ENCODE measurements at places on chromosomes 4 and X.

- DNase-seq: no peak
These were observed 776.8 kb downstream of the CCSER1 start for GRCh38 chr4:90904021-90904420.

GRCh38 chrX:95332530-95332929, 1352.1 kb upstream of the DIAPH2 start:
- DNase-seq: no peak

GRCh38 chr4:100106982-100107381, 83.3 kb downstream of the DDIT4L start:
- no peak for DNase-seq

DNA sequence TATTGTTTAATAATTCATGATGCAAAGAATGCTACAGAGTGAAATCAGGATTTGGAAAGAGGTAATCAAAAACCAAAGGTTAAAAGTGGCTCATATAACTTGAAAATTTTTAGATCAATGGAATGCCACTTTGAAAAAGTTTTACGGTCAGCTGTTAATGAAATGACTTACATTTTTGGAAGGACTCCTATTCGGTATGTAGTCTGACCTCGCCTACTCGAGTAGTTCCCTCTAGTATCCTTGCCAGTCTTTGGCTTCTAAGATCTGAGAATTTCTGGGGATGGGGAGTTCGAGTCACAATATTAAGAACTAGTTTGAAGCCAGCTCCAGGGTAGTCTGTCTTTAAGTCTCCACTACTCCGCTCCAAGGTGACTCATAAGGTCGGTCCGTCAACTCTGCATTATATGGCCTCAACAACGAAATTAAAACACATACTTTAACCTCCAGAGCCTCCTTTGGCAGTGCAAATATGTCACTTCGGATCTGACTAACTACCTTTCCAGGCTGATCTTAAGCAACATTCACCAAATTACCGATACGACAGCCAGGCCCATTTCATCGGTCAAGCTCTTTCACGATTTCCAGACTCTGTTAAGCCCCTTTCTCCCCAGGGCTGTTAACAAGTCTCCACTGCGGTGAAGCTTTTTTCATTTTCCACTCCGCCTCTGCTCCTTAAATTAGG, 733 bp upstream of the NAA15 start:
- no peak for DNase-seq

DNA sequence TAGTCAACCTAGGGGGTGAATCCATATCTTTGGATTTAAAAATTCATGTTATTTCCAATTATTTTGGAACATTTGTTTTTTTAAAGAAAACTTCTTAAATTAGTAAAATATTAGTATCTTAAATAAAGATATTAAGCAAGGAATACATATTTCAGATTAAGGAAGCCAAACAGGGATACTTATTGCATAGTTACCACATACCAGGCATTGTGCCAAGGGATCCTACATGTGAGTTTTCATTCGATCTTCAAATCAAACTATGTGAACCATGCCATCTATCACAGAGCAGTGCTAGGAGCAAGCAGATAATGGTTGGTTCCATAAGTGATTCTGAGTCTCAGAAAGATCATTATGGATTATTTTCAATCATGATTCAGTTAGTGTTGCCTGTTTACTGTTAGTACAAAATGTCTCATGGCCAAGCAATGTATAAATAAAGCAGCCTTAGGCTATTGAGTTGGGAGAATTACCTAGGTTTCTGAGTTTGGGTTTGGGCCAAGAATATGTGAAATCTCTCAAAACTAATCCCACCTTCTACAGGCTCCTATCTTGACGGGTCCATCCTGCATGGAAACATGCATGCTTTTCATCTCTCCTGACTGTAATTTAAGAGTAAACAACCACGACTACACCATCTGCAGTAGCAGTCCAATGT, 176.7 kb downstream of the NPFFR2 start:
- DNase-seq: no peak

GRCh38 chr4:137754652-137755471, 222.6 kb upstream of the PCDH18 start:
- DNase-seq: no peak

- no peak for DNase-seq
These were observed 63.3 kb downstream of the USP9X start for GRCh38 chrX:41148553-41148952.

- DNase-seq: no peak
These were observed 91.1 kb downstream of the NFKB1 start for GRCh38 chr4:102592256-102592655.

DNA sequence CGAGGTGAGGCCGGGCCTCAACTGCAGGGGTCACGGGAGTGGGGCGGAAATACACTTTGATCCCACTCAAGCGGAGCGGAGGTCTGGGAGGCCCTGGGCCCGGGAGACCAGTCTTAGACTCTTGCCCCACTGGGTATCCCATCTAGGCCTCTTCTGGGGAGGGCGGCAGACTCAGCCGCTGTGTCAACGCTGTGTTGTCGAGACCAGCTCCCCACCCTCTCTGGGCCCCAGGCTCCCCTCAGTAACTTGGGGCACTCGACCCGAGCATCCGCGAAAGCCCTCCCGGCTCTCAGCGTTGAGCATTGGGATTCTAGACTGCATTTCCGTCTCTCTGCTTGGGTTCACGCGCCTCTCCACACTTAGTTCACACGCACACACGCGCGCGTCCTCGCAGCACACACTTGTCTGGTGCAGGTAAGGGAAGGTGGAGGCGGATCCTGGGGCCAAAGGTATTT, 1.7 kb downstream of the NKX3-2 start:
- DNase-seq: no peak

GRCh38 chrX:125093852-125094251, 225.8 kb upstream of the TEX13C start:
- no peak for DNase-seq

GRCh38 chr4:188781655-188782054, 642.4 kb downstream of the TRIML1 start:
- DNase-seq: no peak

GRCh38 chr4:13445841-13446790, 38.0 kb downstream of the RAB28 start:
- no peak for DNase-seq

DNA sequence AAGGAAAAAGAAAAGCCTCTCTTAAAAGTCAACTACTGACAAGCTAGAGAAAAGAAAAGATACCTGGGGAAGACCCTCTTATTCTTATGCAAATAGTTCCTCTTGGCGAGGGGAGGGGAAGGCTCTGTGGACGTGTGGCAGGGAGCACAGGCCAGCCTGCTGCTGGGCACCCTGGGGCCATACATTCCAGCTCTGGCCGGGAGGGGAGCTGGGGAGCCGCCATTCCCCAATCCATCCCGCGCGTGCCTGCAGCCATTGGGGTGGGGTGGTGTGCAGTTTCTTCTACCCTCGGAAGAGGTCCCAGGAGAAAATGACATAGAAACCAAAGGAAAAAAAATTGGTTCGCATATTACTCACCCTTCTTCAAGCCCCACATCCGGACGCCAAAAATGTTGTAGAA, 1496.4 kb downstream of the RPA4 start:
- no peak for DNase-seq

DNA sequence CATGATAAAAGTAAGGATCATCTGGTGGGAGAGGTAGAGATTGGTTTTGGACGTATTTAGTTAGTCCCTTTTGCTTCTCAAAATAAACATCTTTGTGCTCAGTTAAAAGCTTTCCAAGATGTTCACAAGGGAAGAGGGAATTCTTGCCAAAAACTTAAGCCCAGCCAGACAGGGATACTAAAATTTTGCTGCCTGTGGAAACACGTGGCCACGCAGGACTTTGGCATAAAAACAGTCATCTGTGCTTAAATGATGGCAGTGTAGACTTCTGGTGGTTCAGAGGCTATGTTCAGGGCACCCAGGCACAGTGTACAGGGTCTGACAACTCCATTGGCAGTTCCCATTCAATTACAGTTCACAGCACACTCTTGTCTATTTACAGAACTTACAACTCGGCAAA, 93.2 kb upstream of the JADE1 start:
- no peak for DNase-seq

GRCh38 chrX:31355206-31355955, 283.5 kb upstream of the FTHL17 start:
- DNase-seq: no peak

DNA sequence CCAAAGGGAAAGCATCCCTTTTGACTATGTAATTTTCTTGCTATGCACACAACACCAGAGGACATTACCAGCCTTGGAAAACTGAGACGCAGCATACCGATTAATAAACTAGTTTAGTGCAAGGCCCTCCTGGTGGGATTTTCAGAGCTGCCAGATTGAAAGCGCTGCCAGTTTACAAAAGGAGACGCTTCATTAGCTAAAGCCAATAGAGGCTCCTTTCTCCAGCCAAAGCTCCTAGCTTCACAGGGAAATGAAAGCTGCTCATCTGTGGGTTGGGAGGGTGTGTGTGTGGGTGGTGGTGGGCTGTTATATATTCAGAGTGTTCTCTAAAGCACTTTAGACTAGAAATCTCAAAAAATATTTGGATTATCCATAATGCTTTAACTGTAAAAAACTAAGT, 32.4 kb downstream of the SPANXN4 start:
- no peak for DNase-seq

DNA sequence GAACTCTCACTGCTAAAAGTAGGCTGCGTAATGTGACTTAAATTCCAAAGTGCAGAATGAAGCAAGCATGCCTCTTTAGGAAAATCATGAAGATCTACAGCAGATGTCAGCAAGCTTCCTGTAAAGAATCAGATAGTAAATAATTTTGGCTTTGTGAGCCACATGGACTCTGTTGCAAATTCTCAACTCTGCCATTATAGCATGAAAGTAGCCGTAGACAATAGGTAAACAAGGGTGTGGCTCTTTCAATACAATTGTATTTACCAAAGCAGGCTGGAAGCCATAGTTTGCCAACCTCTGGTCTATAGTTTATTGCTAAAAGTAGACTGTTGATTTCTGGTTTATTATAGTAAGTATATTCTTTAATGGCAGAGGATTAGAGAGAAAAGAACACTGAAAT, 80.3 kb upstream of the FAM9B start:
- no peak for DNase-seq

DNA sequence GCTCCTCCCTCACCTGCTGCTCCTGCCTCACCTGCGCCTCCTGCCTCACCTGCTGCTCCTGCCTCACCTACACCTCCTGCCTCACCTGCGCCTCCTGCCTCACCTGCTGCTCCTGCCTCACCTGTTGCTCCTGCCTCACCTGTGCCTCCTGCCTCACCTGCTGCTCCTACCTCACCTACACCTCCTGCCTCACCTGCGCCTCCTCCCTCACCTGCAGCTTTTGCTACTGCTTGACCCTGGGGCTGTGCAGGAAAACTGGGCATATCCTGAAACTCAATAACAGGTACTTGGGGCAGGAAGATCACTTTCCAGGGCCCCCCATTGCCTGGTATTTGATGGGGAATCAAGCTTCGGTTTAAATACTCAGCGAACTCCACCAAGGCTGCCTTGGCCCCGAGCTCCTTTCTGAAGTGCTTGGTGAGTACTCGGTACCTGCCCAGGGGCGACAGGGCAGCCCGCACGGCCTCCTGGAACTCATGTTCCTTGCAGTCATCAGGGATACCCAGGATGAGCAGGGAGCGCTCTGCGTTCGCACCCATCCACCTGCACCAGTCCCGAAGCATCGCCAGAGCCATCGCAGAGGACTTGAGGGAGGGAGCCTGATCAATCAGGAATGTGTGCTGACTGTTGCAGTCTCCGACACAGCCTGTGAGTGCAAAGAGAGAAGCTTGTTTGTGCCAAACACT, 2.7 kb downstream of the PNMA6E start:
- DNase-seq: no peak

DNA sequence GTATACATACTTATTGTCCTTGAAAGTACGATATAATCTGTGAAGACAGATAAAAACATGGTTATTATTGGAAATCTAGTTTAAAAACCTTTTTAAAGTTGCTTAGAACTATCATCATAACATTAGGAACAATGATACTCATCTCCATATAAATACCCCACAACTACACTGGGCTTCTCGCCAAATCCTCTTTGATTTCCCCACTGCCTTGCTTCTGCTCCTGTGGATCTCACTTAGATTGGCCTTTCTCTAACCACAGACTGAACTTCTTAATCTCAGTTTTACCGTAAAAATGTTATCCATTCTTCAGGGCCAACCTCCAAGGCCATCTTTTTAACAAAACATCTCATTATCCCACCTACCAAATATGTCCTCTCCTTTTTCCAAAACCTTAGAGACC, 77.6 kb downstream of the PRKG2 start:
- DNase-seq: no peak

GRCh38 chr4:153440475-153440874, 25.7 kb upstream of the TMEM131L start:
- DNase-seq: no peak

GRCh38 chrX:72314881-72315280, 9.2 kb upstream of the CITED1 start:
- DNase-seq: no peak

- no peak for DNase-seq
These were observed 33.7 kb upstream of the MSL3 start for GRCh38 chrX:11724122-11725017.

DNA sequence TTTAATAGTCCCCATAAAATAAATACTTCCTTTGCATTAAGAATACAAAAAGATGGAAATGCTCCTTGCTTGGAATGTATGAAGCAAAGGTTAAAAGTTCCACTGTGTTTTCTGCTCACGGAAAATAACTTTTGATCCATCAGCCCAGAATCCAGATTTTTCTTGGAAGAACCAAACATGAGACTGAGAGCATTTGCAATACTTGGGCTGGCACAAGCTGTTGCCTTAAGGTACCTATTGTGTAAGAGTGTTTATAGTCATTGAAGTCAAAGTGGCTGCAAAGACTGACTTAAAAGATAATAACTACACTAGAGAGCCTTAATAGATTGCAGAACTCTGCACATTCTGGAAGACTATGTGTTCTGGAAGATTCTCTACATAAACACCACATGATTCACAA, 281.4 kb downstream of the RAB28 start:
- no peak for DNase-seq

DNA sequence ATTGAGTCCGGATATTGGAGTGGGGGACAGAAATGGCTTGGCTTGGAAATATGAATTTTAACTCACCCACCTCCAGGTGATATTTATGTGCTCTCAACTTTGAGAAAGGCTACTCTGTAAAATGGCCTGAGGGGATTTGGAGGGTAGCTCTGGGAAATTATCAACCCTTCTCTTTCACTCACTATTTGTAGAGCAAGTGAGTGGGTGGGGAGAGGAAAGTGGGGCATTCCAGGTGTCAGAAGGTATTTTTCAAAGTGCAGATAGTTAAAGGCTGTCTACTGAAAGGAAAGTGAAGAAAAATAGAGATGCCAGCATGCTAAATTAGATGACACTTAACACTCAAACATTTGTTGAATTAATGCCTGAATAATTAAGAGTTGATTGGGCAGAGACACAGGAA, 44.1 kb downstream of the TMEM164 start:
- no peak for DNase-seq

Data from stimulated activated CD4-positive, alpha-beta T cell treated with anti-CD3 and anti-CD28 coated beads, TNF-alpha, amount 100 ng/mL, for 24 hours (primary cell).